T-cell (primary cell): ENCODE measurements at places on chromosomes 2 and 18. TPM values are rescaled to one million over a fixed set of nuclear protein-coding genes. Genes with fewer than 3 reads are reported as not detected.

AOX1 gene
- 1.4 TPM for total RNA-seq

GRCh38 chr18:62280058-62280457 lies 45.1 kb upstream of the TNFRSF11A start:
- no peak overlapping the region for H3K4me3 ChIP-seq
- DNase-seq = no peak
- H3K27ac ChIP-seq = no peak overlapping the region
- H3K36me3 ChIP-seq = peaks cover 57% of the 10 kb centered on the region

DNA sequence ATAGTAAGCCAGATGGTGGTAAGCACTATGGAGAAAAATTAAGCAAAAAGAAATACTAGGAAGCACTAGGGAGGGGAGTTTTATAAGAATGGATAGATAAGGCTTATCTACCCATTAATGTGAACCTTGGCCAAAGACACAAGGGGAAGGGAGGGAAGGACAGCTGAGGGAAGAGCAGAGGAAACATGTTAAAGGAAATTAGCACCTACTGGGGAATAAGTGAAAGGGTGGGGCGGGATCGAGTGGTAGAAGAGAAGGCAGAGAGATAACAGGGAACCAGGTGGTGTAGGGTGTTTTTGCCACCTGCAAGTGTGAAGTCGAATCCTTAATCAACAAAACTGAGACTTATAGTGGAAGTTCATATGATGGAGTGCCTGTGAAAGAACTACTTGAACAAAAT lies 1.7 kb downstream of the UNC80 start:
- H3K4me3 ChIP-seq = no peak overlapping the region
- H3K27me3 ChIP-seq = peaks cover 7% of the 10 kb centered on the region
- DNase-seq = no peak

- no peak overlapping the region for H3K4me3 ChIP-seq
- H3K4me1 ChIP-seq = peaks cover 34% of the 10 kb centered on the region
- no peak overlapping the region for H3K27ac ChIP-seq
- no peak for DNase-seq
- no peaks in the 10 kb centered on the region for H3K36me3 ChIP-seq
- H3K27me3 ChIP-seq = peaks cover 3% of the 10 kb centered on the region
Observed at GRCh38 chr2:42363413-42363812, 2.4 kb upstream of the COX7A2L start.

MOB4 gene
- total RNA-seq = 20.2 TPM

DNA sequence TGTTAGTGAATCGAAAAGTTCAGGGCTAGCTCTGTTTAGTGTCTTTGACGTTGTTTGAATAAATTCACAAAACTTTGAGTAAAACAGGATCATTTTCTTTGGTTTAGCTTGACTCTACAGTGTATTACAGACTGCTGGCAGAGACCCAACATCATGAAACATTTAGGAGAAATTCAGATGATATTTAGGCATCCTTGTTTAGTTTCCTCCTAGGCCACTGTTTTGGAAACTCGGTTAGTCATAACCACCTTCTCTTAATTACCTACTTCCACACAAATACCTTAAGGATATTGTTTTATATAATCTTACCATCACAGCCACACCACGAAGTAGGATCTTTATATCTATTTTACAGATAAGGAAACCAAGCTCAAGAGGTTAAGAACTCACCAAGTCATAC lies 7.8 kb downstream of the LIMS1 start:
- H3K27ac ChIP-seq = no peak overlapping the region
- no peak overlapping the region for H3K4me3 ChIP-seq
- no peaks in the 10 kb centered on the region for H3K27me3 ChIP-seq
- H3K4me1 ChIP-seq = no peaks in the 10 kb centered on the region
- no peak for DNase-seq

- no peaks in the 10 kb centered on the region for H3K36me3 ChIP-seq
- DNase-seq = no peak
- no peaks in the 10 kb centered on the region for H3K27me3 ChIP-seq
- no peak overlapping the region for H3K27ac ChIP-seq
Observed at GRCh38 chr2:195769975-195770374, 112.9 kb downstream of the SLC39A10 start.

SLC16A14 gene
- total RNA-seq = 0.60 TPM

DNA sequence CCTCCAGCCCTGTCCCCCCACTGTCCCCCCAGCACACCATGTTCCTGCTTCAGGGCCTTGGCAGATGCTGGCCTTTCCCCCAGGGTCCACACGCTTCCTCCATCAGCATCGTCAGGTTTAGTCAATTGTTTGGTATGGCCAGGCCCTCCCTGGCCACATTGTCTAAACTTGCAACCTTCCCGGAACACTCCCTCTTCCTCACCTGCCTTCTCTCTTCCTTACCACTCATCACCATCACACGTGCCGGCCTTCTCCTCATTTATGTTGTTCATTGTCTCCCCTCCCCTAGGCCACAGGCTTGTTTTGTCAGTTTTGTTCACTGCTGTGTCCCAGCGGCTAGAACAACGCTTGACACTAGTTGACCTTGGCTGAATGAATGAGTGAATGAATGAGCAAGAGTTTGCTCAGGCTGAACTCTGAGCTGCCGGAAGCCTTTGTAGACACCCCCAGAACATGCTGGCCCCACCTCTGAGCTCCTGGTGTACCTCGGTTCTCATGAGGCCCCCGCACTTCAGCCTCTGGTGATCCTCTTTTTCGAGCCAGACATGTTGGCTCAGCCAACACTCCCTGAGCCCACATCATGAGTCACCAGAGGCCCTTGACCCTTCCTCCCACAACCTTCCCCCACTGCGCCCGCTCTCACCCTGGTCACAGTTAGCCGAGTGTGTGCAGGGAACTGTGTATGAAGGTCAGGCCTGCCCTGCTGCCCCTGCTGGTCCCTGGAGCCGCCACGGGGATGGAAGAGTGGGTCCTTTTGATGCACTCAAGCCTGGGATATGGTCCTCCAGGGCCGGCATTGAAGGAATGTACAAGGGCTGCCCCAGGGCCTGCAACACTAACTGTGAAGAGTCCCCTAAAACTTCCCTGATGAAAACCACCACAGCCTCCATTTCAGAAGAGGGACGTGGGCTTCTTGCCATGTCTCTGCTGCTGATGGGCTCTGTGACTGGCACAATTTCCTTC lies 57.5 kb downstream of the HS1BP3 start:
- no peaks in the 10 kb centered on the region for H3K4me1 ChIP-seq
- H3K27ac ChIP-seq = no peak overlapping the region
- no peak overlapping the region for H3K4me3 ChIP-seq
- DNase-seq = no peak

DNA sequence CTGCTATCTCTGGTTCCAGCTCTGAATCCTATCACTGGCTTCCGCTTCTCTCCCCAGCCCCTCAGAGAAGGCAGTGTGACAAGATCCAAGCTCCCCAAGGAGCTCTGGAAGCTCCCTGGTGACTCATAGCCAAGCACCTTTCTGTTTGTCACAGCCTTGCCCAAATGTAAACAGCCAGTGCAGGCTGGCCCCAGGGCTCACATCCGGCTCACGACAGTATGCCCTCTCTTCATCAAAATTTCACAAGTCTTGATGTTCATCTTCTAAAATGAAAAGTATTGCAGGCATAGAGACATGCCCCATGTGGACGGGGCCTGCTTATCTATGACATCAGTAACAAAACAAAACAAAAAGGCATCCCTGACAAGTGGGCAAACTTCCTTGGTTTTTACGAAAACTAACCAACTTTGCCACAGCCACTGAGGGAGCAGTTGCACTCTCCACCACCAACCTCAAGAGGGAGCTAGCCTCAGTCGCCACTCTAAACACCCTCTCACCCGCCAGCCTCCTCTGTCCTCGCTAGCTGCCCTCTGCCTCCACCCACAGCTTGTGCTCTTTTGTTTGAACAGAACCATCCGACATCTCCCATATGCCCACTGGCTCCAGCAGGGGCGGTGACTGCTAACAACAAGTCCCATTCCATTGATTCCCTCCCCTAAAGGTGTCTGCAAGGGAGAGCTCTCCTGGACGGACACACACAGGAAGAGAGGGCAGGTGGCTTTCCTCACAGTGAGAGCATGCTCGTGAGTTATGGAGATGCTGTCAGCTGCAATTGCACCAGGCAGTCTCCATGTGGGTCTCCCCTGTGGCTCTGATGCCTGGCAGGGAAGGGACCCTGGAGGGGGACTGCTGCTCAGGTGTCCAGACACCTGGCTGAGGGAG lies 71.0 kb upstream of the DAPL1 start:
- H3K36me3 ChIP-seq = no peaks in the 10 kb centered on the region
- H3K27me3 ChIP-seq = no peaks in the 10 kb centered on the region
- no peak for DNase-seq
- no peaks in the 10 kb centered on the region for H3K4me1 ChIP-seq
- H3K4me3 ChIP-seq = no peak overlapping the region

DNA sequence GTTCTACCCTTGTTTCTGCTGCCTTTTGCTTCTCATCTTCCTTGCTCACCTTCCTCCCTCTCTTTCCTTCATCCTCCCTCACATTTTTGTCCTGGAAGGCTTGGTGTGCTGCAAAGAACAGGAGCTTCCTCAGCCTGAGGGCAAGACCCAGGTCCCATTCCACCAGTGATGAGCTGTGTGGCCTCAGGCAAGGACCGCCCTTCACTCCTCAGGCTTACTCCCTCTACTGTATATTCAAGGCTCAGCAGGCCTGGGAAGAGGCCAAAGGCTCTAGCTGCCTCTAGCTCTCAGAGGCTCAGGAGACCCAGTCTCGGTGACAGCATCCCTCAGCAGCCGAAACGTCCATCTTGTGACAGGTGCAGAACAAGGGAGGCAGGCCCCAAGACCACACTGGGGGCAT lies 97.5 kb downstream of the MRO start:
- DNase-seq = no peak
- H3K4me3 ChIP-seq = no peak overlapping the region
- H3K27me3 ChIP-seq = peaks cover 14% of the 10 kb centered on the region
- H3K4me1 ChIP-seq = no peaks in the 10 kb centered on the region

- H3K4me1 ChIP-seq = no peaks in the 10 kb centered on the region
- no peak for DNase-seq
- H3K36me3 ChIP-seq = no peaks in the 10 kb centered on the region
- no peak overlapping the region for H3K27ac ChIP-seq
Observed at GRCh38 chr2:234881413-234882241, 70.2 kb upstream of the SH3BP4 start.

ANKRD30BL gene
- not detected for total RNA-seq

- no peaks in the 10 kb centered on the region for H3K36me3 ChIP-seq
- no peak for DNase-seq
Observed at GRCh38 chr18:24490539-24490938, 30.1 kb downstream of the HRH4 start.
